ENCODE measurements at places on chromosomes 2 and 18.

DNA sequence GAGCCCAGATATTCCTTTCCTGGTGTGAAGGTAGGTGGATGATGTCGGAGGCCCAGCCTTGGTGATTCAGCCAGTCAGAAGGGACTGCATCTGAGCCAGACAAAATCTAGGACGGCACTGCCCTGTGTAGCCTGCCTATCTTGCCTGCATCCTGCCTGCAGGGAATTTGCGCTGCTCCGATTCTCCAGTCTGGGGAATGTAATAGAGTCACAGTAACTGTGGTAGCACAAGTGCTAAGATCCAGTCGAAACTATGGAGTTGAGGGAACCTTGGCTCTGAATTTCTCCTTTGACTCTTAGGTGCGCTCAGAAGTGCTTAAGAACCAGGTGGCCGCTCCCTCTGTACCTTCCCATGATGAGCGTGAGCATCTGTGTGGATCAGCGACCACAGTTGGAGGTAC, 15.9 kb downstream of the IL36B start:
- no peak for DNase-seq

- no peak for DNase-seq
These were observed 19.8 kb downstream of the YWHAQ start for GRCh38 chr2:9610781-9611548.

DNA sequence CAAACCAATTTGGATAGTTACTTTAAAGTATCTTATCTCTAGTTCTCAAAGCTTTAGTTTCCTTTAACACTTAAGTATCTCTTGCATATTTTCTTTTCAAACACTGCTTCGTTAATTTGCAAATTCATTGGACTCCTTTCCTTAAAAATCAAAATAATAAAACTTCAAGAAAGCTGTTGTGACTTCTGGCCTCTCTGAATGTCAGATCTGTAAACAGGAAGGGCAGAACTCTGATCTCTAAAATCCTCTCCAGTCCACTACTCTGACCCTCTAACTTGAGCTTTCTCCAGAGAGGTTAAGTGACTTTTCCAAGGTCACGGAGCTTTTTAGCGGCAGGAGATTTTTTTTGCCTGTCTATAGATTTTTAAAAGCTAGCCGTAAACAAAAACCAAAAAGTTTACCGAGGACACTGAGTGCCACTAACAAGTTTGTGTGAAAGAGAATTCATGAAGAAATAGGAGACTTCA, 155.5 kb downstream of the TGIF1 start:
- DNase-seq = peak; percentile 30

DNA sequence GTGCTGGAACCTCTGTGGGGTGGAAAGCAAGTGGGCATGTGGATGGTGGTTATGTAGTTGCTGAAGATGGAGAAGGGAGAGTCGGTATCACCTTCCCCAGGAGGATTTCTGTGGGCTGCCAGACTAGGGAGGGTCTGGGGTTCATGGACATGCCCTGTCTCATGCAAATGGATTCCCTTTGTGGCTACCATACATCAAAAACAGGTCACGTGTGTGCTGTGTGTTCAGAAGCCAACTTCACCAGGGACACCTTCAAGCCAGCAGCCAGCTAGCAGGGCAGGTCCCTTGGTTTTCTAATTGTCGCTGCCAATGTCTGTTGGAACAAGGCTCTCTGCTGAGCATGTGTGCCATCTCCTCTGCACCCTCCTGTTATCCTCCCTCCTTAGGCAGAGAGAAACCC, 155.2 kb downstream of the ATP9B start:
- no peak for DNase-seq

DNA sequence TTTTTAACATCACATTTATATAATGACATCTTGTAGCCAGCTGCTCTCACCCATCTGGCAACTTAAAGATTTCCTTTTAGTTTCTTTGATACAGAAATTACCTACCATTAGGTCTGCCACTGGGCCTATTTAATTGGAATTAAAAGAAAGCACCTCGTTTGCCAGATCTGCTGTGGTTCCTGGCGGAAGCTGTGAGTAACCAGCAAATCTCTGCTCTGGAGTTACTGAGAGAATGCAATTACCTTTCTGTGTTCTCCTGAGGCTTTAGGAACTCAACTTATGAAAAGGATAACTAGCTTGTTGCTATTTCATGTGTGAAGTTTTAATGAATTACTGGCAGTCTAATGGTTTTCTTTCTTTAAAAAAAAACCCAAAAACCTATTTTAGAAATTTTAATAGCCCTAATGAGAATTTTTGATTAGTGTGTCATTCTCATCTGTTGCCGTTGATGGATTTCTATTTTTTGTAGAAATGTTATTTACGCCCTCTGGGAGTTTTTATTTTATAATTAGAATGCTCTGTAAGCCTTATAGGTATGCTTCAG, 69.7 kb upstream of the LYPD6B start:
- no peak for DNase-seq

DNA sequence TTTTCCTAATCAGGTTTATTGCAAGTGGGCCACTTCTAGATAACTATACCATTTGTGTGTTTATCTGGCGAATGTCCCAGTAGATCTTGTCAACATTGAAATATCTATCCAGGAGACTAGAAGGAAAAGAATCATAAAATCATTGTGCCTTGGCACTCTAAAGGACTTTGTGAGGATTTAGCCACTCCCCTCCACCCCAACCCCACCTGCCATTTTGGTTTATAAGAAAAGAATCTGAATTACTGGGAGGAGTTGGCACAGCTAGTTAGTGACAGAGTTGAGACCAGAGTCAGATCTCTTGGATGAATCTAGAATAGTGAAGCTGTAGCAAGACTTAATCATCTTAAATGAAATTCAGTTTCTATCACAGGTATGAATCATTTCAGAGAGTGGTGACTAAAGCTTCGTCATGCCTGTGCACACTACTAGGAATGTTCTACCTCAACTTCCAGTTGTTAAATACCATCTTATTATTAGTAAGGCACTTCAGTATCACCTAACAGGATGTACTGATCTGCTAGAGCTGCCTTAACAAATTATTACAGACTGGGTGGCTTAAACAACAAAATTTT, 212.7 kb upstream of the SLC14A2 start:
- DNase-seq = no peak

GRCh38 chr2:21294446-21294845, 170.7 kb downstream of the TDRD15 start:
- DNase-seq = no peak

DNA sequence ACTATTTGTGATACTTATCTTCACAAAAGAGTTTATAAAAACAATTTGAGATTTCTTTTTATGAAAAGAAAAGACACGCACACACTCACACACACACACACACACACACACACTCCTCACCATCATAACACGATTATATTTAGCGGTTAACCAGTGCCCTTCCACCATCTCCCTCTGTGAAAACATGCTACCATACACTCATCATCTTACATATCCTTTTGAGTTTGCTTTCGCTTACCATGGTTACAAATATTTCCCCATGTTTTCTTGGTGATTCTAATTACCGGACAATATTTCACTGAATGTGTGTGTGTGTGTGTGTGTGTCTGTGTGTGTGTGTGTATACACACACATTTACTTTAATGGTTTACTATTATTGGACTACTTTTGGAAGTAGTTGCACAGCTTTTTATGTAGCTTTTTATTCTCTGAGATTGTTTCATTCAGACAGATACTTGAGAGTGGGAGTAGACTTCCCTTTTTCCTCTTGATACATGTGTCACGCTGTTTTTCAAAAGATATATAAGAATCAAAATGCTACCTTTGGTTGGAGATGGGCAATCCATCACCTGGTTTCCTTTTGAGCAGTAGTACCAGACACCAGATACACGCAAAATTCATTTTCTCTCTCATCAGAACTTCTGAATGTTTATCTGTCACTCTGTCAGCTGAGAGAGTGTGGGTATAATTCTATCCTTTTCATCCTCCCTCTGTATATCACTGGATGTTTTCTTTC, 138.1 kb downstream of the SETBP1 start:
- no peak for DNase-seq

- DNase-seq = no peak
These were observed 59.9 kb upstream of the CYRIA start for GRCh38 chr2:16725549-16725948.

GRCh38 chr2:65402323-65402722, 30.1 kb downstream of the SPRED2 start:
- no peak for DNase-seq

GRCh38 chr2:228615496-228615895, 434.0 kb upstream of the SPHKAP start:
- no peak for DNase-seq

DNA sequence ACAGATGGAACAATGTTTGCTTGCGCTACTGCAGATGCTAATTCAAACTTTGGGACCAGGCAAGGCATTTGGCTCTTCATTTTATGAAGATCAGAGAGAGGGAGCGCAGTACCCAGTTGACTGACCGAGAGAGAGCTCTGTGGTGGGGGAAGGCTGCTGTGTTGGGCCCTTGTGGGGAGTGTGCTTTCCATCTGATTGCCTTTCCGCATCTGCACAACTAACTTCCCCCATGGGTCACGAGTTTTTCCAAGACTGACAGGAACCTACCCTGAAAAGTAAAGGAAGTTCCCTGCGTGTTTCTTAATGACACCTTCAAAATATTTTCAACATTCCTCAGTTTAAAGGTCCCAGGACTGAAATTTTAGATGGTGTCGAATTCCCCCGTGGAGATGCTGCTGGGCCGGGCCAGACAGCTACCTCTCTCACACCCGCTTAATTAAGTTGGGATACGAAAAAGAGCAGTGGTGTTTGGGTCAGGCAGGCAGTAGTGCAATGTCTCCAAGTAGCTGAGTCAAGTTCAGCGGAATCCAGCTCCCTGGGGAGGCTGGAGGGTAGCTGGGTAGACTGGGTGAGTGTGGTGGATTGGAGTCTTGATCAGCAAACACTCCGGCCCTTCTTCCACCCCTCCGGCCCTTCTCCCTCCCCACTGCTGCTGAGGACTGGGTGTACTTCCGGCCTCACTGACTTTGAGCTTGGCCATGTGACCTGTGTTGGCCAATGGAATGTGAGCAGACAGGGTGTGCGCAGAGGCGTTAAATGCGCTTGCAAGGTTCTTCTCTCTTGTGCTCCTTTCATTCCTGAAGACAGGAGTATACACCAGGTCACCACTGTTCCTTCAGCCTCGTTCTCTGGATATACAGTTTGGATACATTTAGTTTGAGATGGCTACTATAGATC, 2.3 kb upstream of the ARHGAP25 start:
- DNase-seq = peak; percentile 81

- DNase-seq = no peak
These were observed 85.0 kb downstream of the TTC27 start for GRCh38 chr2:32712870-32713269.

- no peak for DNase-seq
These were observed 548.4 kb upstream of the FSHR start for GRCh38 chr2:49702740-49703139.

- no peak for DNase-seq
These were observed 413.6 kb downstream of the PTH2R start for GRCh38 chr2:208820014-208820688.

GRCh38 chr2:112031473-112032223, 23.4 kb upstream of the TMEM87B start:
- DNase-seq = peak; percentile 52

GRCh38 chr18:58158008-58158407, 114.0 kb downstream of the NEDD4L start:
- DNase-seq = no peak

- DNase-seq = peak; percentile 80
These were observed 6.6 kb upstream of the OXER1 start for GRCh38 chr2:42770288-42771131.

- no peak for DNase-seq
These were observed 14.7 kb upstream of the TTC32 start for GRCh38 chr2:19916385-19916950.

GRCh38 chr18:13372531-13372951, 154.0 kb downstream of the LDLRAD4 start:
- no peak for DNase-seq

- DNase-seq = no peak
These were observed 49.9 kb upstream of the TAF1B start for GRCh38 chr2:9793156-9793917.

DNA sequence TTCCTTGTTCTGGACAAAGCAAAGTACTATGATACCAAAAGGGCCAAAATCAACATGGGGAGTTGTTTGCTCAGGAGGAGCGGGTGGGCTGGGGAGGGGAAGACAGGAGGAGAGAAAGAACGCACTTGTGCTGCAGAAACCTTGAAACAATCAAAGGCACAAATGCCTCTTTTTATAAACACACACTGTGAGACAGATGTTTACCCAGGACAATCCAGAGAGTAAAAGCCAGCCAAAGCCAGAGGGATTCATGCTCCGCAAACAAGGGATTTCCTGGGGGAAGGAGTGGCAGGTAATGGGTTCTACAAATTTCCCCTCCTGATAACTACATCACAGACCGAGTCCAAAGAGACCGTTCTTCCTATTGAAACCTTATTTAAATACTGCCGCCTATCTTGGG, 323.5 kb upstream of the SKOR2 start:
- no peak for DNase-seq

GRCh38 chr18:13653746-13654433, 72.5 kb downstream of the FAM210A start:
- DNase-seq = no peak

DNA sequence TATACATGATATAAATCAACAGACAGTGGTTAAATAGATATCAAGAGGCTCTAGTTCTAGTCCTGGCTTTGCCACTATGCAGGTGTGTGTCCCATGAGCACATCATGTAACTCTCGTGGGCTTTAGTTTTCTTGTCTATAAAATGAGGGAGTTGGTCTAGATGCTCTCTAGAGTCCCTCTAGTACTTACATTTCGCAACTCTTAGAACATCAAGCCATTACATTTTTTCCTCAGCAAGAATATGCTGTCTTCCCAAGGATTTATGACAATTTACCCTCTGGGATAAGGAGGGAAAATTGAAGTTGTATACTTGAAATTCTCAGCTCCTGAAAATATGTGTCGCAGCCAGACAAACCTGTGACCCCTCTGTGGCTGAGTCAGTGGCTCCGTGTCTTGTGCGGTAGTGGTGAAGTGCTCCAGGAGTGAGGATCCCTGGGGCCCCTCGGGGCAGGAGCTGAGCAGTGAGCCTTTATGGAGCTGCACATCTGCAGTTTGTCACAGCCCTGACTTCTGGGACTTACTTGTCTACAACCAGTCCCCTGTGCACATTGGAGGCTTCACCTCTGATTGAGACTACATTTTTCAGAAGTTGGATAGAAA, 6.8 kb downstream of the PKP4 start:
- DNase-seq = no peak

DNA sequence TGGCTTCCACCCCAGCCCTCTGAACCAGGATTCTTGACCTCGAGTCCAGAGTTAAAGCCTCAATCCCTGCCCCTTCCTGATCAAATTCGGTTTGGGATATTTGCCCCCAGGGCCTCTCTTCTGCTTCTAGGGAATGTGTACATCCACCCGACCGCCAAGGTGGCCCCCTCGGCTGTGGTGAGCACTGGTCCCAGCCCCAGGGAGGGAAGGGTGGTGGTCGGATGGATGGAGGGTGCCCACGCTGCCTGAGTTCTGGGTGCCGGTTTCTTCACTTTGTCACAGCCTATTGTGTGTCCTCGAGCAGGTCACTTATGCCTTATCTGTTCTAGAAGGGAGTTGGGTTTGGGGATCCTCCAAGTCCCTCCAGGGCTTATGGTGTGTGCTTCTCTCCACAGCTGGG, 6.9 kb downstream of the GMPPA start:
- no peak for DNase-seq

All from inflammatory macrophage (primary cell).